Astrocyte of the spinal cord (primary cell): ENCODE measurements at places on chromosomes 2 and 18.

DNA sequence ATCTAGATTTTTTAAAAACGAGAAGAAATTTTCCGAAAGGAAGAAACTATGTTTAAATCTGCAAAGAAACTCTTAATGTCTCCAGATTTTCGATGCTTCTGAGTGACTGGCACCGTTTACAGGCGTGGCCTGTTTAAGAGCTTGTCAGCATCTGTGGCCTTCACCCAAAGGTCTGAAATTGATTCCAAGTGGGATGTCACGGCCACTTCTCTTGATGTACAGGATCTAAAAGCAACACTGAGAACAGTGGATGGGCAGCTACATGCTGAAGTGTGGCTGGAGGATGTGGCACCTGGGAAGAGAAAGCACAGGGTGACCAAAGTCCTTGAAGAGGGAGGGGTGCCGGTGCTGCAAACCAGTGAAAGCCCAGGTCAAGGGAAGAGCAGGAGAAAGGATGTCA is 28.0 kb downstream of the EMILIN2 start:
- DNase-seq, result no peak

GRCh38 chr2:111054791-111055691 is 65.7 kb upstream of the BCL2L11 start:
- DNase-seq, result no peak

DNA sequence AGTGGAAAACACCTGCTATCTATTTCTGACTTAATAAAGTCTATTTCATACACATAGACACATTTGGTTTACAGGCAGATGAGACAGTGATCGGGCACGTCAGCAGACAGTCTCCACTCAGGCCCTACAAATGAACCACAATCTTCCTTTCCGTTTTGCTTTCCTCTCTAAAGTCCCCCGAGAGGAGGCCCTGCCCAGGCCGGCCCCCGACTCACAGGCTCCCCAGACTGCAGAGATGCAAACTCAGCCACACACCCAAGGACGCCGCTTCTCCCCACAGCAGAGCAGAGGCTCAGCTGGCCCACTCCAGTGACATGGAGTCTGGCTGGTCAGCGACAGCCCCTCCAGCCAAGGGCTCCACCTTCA is 9.3 kb upstream of the MTERF4 start:
- DNase-seq, result no peak

GRCh38 chr2:42777883-42778805 is 14.2 kb upstream of the OXER1 start:
- DNase-seq, result no peak

DNA sequence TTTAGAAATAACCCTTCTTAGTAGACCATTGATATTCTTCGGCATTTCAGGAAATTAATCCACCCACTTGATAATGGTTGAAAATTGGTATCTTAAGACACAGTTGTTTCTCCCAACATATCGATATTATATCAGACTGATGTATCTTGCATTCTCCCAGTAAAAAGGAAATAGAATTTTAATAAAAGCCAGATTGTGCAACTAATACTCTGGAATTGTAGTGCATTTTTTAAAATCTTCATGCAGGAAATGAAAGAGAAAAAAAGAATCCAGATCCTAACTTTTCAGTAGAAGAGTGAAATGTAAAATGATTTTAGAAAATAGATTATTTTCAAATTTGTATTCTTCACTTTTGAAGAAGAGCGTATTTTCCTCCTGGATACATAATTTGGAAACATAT is 1168.4 kb downstream of the DPP10 start:
- no peak for DNase-seq

DNA sequence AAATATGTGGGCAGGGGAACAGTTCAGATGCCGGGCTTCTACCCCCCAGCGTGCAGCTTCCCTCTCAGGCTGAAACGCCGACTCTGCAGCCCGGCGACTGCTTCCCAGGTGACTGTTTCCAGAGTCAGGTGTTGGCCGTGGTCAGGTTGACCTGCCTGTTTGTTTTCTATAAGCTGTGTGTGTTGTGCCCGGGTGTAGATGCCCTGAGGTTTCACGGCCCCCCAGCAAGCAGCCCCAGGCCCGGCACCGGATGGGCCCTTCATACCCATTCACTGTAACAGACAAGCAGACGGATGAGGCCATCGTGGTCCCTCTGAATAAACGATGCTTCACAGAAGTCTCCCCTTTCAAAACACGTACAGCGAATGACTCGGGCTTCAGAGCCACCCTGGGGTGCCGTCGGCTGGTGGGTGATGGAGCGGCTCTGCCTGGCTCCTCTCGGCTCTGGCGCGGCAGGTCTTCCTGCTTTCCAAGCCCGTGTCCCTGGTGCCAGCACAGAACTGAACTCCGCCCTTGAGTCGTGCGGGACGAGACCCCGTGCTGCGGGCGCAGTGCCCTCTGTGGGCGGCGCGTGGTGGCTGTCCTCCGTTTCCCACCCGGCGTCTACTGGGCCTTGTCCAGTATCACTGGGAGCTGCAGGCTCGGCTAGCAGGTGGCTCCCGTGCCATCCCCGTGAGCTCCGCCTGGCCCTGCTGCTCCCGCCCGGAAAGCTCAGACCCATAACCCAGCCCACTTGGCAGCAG is 15.0 kb upstream of the KCNG2 start:
- no peak for DNase-seq

GRCh38 chr2:109454765-109455394 is 158.9 kb downstream of the SEPTIN10 start:
- DNase-seq, result no peak

- no peak for DNase-seq
Measured at GRCh38 chr2:156430236-156430979, 5.8 kb upstream of the GPD2 start.

GRCh38 chr2:55425431-55425831 is 5.8 kb upstream of the CCDC88A start:
- peak; percentile 70 for DNase-seq

GRCh38 chr2:97781981-97782380 is 68.6 kb downstream of the ZAP70 start:
- DNase-seq, result no peak

DNA sequence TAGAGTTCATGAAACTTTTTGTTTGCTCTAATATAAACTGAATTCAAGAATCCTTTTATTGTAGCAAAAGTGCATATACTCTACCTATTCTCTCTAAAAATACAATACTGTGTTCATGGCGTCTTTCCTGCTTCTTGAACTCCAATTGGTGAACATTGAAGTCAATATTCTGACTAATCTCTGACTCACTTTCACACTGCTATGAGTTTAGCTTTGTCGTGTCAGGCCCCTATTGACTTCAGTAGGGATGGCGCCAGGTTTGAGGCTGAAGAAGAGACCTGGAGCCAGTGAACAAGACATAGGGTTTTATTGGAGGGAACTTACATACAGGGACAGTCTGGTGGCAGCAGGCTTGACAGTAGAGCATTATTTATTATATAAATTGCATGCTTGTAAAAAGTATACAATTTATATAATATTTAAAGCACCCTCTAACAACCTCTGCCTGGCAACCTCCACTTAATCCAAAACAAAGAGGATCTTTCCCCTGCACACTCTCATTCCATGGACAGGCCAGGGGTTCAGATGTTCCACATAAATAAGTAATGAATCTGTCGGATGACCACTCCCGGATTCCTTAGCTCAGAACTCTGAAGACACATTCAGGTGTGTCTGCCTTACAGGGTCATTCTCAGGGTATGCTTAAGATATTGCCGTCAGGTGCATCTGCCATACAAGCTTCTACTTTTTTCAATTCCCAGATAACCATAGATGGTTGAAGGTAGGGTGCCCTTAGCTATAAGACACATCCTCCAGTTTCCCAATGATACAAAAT is 141.0 kb downstream of the CERS6 start:
- DNase-seq, result no peak

- DNase-seq, result peak; percentile 31
Measured at GRCh38 chr2:75079575-75079974, 119.7 kb downstream of the TACR1 start.

GRCh38 chr2:217839073-217839749 is 163.6 kb downstream of the TNS1 start:
- DNase-seq, result no peak

DNA sequence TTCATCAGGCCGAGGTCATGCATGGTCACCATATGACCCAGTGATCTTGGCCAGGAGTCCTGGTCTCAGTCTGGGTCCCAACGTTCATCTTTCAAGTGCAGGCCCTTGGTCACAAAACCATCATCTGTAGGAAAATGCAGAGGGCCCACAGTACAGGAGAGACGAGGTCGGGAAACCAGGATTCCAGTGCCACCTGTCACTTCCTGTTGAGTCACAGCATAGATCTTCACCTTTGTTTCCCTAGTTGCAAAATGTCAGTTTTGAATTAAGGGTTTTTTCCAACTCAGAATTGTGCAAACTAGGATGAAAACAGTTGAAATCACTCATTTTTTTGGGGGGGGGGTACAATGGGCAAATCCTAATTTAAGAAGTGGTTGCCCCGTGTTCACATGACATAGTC is 162.2 kb downstream of the INSIG2 start:
- DNase-seq, result no peak

DNA sequence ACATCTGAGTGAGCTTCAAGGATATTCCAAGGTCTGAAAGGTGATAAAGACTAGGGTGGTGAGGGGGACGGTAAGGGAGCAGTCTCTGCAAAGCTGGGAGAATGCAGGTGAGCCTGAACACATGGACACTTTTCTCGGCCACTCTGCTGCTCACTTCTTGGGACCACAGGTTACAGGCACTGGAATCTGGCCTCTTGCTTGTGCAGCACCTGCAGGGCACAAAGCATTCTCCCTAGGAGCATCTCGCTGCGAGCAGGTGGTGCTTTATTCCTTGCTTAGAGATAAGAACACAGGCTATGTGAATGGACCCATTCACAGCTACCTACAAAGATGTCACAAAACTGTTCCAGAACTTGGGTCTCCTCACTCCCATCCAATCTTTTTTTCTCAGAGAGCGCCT is 153.2 kb downstream of the DDX1 start:
- no peak for DNase-seq

DNA sequence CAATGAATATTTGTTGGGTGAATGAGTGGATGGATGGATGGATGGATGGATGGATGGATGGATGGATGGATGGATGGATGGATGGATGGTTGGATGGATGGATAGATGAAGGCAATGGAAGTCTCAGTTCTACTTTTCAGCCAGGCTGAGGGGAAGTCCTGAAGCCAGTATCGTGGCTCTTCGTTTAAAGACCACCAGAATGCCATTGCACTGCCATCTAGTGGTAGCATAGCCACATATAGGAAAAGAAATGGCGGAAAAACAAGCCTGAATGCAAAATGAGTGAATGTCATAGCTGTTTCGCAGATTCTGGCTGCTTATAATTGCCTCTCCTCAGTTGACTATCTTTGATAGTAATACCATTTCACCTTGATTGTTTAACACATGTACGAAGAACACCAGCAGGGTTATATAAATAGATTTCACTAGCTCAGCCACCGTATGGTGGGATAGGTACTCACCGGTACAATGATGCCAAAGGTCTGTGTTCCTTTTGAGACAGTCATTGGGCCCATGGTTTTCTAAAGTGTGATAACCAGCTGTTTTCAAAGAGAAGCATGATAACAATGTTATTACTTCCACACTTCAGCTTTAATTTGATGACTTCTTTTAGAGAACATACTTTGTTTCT is 62.3 kb upstream of the GREB1L start:
- DNase-seq, result peak; percentile 67

- peak; percentile 77 for DNase-seq
Measured at GRCh38 chr2:206084439-206084869, 1.5 kb downstream of the INO80D start.

DNA sequence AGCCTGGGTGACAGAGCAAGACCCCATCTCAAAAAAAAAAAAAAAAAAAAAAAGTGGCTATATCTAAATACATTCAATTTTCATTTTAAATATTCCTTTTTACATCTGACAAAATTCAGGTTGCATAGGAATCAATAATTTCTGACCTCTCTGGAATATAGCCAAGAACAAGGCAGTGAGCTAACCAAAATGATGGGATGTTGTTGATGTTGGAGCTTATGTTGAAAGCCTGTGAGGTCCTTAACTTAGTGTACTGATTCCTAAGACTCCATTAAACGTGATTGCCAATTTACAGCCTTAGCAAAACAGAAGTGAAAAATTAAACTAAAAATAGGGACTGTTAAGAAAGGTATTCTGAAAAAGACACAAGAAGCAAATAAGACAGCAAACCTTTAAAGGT is 109.6 kb downstream of the MEP1B start:
- DNase-seq, result no peak

- no peak for DNase-seq
Measured at GRCh38 chr2:26978061-26978596, 7.7 kb downstream of the MAPRE3 start.

- DNase-seq, result no peak
Measured at GRCh38 chr2:224025874-224026273, 13.2 kb downstream of the SERPINE2 start.

DNA sequence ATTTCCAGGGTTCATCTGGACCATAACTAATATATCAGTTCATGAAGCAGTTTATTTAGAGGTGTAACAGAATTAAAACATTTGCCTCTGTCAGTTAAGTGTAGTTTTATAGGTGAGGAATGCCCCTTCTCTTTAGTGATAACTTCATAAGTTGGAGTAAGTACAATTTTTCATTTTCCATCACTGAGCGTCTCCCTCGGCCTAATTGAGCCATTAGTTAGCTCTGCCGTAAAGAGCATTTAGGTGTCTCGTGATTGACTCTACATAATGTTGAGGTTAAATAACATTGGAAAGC is 88.4 kb downstream of the UGGT1 start:
- DNase-seq, result no peak

DNA sequence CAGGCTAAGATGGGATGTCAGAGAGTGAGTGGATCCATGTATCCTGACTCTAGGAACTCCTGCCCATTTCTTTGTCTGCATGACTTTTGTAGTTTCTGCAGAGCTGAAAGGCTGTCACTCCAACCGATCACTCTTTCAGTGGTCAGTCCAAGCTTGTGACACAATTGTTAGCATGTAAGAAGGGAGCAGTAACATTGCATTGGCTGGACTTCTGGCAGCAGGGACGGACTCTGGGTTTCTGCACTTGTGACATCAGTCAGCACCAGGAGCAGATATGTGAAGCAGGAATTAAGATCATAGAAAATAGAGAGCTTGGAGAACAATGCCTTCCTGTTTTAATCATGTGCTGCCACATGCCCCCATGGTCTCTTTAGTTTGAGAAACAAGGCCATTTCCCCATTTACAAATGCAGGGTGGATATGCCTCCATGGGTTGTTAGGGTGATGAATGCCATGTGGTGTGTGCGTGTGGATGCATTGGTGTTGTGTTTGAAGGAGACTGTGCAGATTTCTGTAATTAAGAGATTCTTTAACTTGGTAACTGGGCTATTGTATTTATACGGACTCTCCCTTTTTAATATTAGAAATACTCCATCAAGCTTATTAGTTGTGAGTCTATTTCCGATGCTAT is 214.3 kb upstream of the EPHA4 start:
- no peak for DNase-seq

- DNase-seq, result no peak
Measured at GRCh38 chr2:147630585-147630984, 214.2 kb upstream of the ACVR2A start.

- no peak for DNase-seq
Measured at GRCh38 chr2:211281430-211282073, 725.2 kb downstream of the CPS1 start.

DNA sequence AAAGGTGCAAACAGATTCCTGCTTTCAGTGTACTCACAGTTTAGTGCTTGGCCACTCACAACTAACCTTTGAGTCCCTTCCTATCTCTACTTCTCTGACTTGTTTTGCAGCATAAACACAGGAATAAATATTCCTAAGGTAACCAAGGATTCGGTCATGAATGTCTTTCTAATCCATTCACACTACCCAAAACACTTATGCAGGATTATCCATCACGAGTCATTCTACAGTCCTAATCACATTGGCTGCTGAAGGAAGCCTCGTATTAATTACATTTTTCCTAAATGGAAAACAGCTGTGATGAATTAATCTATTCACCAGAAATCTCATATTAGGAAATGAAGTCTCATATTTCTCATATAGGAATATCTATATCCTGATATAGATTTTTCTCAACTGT is 16.3 kb downstream of the RDH14 start:
- no peak for DNase-seq

- no peak for DNase-seq
Measured at GRCh38 chr2:586641-587076, 90.5 kb downstream of the TMEM18 start.
